Body of pancreas (tissue), 4 donors: ENCODE measurements at places on chromosomes 5 and 9. TPM values are rescaled to one million over a fixed set of nuclear protein-coding genes. Genes with fewer than 3 reads are reported as not detected.

The CMYA5 gene
- 3.3 TPM for total RNA-seq

The ANKRD18B gene
- total RNA-seq: not detected

The CDKN2B gene
- 6.0 TPM for total RNA-seq

The NTNG2 gene
- 0.26 TPM for total RNA-seq

The CCDC152 gene
- total RNA-seq: not detected

The PHF24 gene
- 0.26 TPM for total RNA-seq

The CEL gene
- total RNA-seq: 9,209 TPM

The LRRC19 gene
- not detected for total RNA-seq

DNA sequence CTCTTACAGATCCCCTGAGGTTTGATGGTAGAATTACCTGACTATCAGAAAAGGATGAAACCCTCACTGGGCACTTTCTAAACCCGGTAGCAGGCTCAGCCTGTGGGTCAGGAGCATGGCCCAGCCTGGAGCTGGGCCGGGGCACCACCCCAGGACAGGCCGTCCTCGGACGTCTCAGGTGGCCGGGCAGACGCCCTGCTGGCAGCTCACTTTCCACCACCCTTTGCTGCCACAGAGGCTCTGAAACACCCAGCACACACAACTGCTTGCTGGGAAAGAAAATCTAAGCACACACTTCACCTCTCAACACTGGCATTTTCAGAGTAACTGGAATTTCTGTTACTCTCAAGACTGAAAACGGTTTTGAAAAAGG, 4.4 kb downstream of the UBAC1 start:
- no peak overlapping the region for H3K27ac ChIP-seq
- H3K4me1 ChIP-seq: peaks cover 22% of the 10 kb centered on the region
- no peaks in the 10 kb centered on the region for H3K27me3 ChIP-seq
- no peak overlapping the region for H3K4me3 ChIP-seq
- no peak for DNase-seq

- H3K27me3 ChIP-seq: no peaks in the 10 kb centered on the region
- H3K36me3 ChIP-seq: no peaks in the 10 kb centered on the region
- DNase-seq: no peak
Measured at GRCh38 chr5:60018091-60018490, 124.6 kb upstream of the PDE4D start.

- no peaks in the 10 kb centered on the region for H3K27me3 ChIP-seq
- H3K36me3 ChIP-seq: no peaks in the 10 kb centered on the region
- no peak overlapping the region for H3K4me3 ChIP-seq
- H3K27ac ChIP-seq: no peak overlapping the region
- peaks cover 16% of the 10 kb centered on the region for H3K4me1 ChIP-seq
Measured at GRCh38 chr9:96448546-96449170, 1.3 kb upstream of the HABP4 start.

DNA sequence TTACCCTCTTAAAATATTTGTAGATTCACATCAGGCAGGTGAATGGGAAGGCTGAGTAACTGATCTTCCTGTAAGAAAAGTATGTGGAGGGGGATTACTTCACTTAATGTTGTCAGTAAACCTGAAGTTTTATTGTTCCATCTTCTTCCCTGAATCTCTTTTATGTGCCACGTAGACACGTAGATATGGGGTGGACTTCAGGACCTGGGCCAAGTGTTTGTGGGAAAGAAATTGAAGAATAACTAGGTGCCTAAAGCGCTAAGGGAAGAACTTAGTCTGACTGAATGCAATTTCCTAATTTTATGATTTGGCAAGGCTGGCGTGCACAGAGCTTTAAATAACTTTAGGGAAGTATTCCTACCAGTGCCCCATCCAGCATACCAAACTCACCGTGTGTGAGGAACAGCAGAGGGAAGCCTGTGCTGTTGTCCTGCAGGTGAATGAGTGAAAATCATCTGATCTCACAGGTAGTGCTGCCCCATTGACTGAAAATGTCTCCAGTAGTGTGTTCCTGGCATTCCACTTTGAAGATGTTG, 323.4 kb downstream of the KDM4C start:
- no peaks in the 10 kb centered on the region for H3K36me3 ChIP-seq
- no peak overlapping the region for H3K4me3 ChIP-seq
- H3K27me3 ChIP-seq: no peaks in the 10 kb centered on the region
- no peak for DNase-seq
- H3K4me1 ChIP-seq: no peaks in the 10 kb centered on the region
- no peak overlapping the region for H3K27ac ChIP-seq

GRCh38 chr5:160420331-160420610, 1.4 kb upstream of the PTTG1 start:
- DNase-seq: no peak
- no peak overlapping the region for H3K4me3 ChIP-seq
- H3K4me1 ChIP-seq: peaks cover 34% of the 10 kb centered on the region
- no peaks in the 10 kb centered on the region for H3K36me3 ChIP-seq
- H3K27ac ChIP-seq: no peak overlapping the region

- H3K27ac ChIP-seq: no peak overlapping the region
- H3K4me3 ChIP-seq: no peak overlapping the region
- H3K36me3 ChIP-seq: no peaks in the 10 kb centered on the region
- no peaks in the 10 kb centered on the region for H3K4me1 ChIP-seq
- no peaks in the 10 kb centered on the region for H3K27me3 ChIP-seq
- no peak for DNase-seq
Measured at GRCh38 chr5:99191206-99191745, 262.5 kb upstream of the CHD1 start.

DNA sequence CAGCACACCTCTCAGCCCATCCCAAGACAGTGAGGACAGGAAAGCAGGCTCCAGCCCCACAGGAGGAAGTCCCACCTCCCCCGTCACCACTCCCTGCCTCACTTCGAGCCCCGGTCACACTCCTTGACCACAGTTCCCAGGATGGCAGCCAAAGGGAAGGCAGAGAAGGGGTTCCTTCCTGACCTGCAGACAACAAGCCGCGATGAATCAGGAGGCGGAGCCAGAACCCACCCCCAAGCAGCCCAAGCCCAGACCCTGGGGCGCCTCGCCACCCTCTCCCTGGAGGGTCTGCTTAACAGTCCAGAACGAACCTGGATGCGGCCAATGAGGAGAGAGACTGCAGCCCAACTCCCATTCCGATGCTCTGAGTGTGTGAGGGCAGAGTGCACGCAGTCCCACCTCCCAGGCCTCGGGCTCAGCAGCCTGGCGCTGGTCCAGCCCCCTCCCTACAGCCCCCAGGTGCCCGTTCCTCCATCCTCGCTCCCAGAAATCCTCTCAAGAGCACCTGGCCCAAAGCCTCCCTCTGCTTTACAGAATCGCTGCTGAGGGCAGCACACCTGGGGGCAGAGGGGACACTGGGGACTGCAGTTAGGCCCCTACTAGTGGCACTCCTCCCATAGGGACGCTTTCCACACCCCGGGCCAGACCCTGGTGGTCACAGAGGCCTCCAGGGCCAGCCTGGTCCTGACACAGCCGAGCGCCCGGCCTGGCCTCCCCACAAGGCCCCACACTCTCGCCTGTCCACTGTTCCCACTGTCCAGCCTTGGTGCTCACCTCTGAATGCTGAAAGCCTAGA, 69.6 kb upstream of the LRRTM2 start:
- no peaks in the 10 kb centered on the region for H3K36me3 ChIP-seq
- H3K27ac ChIP-seq: no peak overlapping the region
- peaks cover 38% of the 10 kb centered on the region for H3K4me1 ChIP-seq
- H3K27me3 ChIP-seq: no peaks in the 10 kb centered on the region
- H3K4me3 ChIP-seq: no peak overlapping the region

DNA sequence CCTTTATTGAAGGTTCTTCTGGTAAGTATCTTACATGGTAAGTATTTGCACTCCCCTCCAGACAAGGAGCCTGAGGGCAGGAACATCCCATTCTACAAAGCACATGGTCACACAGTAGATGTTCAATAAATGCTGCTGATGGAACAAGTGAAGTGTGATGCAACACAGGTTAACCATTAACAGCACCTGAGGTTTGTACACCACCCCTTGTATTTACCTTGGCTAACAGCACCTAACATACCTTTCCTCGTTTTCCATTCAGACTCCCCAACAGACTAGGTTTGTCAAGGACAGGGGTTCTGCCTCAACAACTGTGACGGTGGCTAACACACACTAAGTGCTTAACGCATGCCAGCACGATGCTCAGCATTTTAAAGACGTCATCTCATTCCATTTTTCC, 213.6 kb downstream of the MAPKAP1 start:
- no peaks in the 10 kb centered on the region for H3K36me3 ChIP-seq
- H3K4me3 ChIP-seq: no peak overlapping the region
- peak; percentile 33 for DNase-seq

DNA sequence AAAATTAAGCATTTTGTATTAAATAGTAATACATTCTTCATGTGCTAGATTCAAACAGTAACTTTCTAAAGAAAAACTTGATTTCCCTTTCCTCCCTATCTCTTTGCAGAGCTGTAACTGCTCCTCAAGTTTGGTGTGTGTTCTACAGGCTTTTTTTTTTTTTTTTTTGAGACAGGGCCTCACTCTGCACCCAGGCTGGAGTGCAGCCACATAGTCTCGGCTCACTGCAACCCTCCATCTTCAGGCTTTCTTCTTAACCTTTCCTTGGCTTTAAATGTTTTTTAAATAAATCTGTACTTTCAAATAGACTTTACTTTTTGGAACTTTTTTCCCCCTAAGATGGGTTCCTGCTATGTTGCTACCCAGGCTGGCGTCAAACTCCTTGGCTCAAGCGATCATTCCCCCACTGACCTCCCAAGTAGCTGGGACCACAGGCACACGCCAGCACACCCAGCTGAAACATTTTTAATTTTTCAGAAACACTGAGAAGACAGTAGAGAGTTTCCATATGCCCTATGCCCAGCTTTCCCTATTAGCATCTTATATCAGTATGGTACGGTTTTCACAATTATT, 9.1 kb downstream of the NDFIP1 start:
- H3K36me3 ChIP-seq: no peaks in the 10 kb centered on the region
- no peaks in the 10 kb centered on the region for H3K27me3 ChIP-seq
- H3K27ac ChIP-seq: no peak overlapping the region
- DNase-seq: no peak
- peaks cover 27% of the 10 kb centered on the region for H3K4me1 ChIP-seq
- no peak overlapping the region for H3K4me3 ChIP-seq

GRCh38 chr5:132011622-132012343, at the start of gene ACSL6:
Gene ACSL6 (minus strand): TSS chr5:132011658. CDS start chr5:132011553, 105 bp downstream.
- peaks cover 11% of the 10 kb centered on the region for H3K4me1 ChIP-seq
- no peaks in the 10 kb centered on the region for H3K27me3 ChIP-seq
- H3K36me3 ChIP-seq: no peaks in the 10 kb centered on the region
- peak; percentile 42 for DNase-seq

DNA sequence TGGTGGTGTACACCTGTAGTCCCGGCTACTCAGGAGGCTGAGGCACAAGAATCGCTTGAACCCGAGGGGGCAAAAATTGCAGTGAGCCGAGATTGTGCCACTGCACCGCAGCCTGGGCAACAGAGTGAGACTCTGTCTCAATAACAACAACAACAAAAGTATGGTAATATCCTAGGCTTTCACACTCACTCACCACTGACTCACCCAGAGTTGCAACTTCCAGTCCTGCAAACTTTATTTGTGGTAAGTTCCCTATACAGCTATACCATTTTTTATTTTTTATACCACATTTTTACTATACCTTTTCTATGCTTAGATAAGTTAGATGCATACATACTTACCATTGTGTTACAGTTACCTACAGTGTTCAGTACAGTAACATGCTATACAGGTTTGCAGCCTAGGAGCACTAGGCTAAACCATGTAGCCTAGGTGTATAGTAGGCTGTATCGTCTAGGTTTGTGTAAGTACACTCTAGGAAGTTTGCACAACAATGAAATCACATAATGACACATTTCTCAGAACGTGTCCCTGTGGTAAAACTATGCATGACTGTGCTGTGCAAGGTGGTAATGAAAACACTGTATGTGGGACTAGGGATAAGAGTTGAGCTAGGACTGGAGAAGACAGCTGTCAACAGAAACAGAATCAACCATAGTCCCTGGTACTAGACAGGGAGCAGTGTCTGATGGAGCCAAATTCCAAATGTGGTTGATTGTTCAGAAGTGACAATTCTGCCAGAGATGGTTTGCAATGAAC, 109.5 kb upstream of the RAD23B start:
- H3K4me3 ChIP-seq: no peak overlapping the region
- H3K4me1 ChIP-seq: no peaks in the 10 kb centered on the region
- no peak overlapping the region for H3K27ac ChIP-seq
- H3K36me3 ChIP-seq: no peaks in the 10 kb centered on the region

DNA sequence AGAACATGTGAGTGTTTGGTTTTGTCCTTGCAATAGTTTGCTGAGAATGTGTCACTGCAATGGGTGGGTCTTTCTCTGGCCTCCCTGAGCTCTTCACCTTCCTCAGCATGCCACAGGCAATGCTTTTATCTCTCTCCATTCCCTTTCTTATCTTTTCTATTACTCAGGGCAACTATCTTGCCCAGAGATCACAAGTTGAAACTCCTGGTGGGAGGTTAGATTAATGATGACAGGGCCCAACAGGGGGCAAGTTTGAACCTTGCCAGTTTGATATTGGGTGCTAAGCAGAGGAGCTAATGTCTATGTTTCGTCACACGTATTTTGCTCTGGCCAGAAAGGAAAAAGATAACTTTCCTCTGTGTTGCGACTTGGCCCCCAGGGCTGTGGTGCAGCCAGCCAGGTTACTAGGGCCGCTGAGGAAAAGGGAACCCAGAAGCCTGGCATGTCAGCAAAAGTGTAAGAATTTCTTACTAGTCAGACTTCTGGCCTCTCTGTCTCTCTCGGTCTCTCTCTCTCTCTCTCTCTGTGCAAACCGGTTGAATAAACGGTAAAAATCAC, 299.3 kb upstream of the POU5F2 start:
- DNase-seq: no peak
- no peak overlapping the region for H3K4me3 ChIP-seq
- no peak overlapping the region for H3K27ac ChIP-seq
- H3K36me3 ChIP-seq: no peaks in the 10 kb centered on the region
- no peaks in the 10 kb centered on the region for H3K27me3 ChIP-seq

GRCh38 chr9:97819735-97820134, 33.3 kb upstream of the FOXE1 start:
- H3K4me3 ChIP-seq: no peak overlapping the region
- no peaks in the 10 kb centered on the region for H3K4me1 ChIP-seq
- no peaks in the 10 kb centered on the region for H3K36me3 ChIP-seq
- no peak for DNase-seq
- no peak overlapping the region for H3K27ac ChIP-seq

DNA sequence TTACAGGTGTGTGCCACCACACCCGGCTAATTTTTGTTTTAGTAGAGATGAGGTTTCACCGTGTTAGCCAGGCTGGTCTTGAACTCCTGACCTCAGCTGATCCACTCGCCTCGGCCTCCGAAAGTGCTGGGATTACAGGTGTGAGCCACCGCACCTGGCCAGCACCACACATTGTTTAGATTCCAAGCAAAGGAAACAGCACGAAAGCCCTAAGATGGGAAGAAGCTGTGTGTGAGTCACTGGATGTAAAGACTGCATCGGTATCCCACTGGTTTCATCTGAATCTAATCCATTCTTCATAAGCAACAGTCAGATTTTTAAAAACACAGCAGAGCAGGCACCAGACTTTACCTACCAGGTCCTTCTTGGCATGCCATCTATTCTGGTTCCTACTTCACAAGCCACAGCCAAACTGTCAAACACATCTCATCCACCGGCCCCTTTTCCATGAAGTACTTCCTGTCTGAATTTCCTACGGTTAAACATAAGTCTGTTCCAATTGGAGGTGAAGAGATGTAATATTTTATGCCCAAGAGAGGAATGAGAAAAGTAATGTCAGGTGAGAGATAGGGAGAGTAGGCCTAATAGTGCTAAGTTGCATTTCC, 17.4 kb downstream of the UBTD2 start:
- H3K4me3 ChIP-seq: no peak overlapping the region
- no peak overlapping the region for H3K27ac ChIP-seq
- DNase-seq: no peak
- H3K4me1 ChIP-seq: no peaks in the 10 kb centered on the region
- H3K27me3 ChIP-seq: no peaks in the 10 kb centered on the region
